GM23338 (cell line): ENCODE measurements at places on chromosomes 5 and 9. TPM values are rescaled to one million over a fixed set of nuclear protein-coding genes. Genes with fewer than 3 reads are reported as not detected.

The HINT1 gene
- 165 and 171 TPM in 2 replicates for total RNA-seq

GRCh38 chr5:9507974-9508373 lies 37.9 kb downstream of the SEMA5A start:
- DNase-seq = no peak
- no peaks in the 10 kb centered on the region for H3K27me3 ChIP-seq
- H3K27ac ChIP-seq = no peak overlapping the region
- H3K36me3 ChIP-seq = no peaks in the 10 kb centered on the region

The ROPN1L gene
- 1.0 TPM in 1 of 2 replicates, not detected in the other for total RNA-seq

The ZNF366 gene
- not detected in 2 replicates for total RNA-seq

DNA sequence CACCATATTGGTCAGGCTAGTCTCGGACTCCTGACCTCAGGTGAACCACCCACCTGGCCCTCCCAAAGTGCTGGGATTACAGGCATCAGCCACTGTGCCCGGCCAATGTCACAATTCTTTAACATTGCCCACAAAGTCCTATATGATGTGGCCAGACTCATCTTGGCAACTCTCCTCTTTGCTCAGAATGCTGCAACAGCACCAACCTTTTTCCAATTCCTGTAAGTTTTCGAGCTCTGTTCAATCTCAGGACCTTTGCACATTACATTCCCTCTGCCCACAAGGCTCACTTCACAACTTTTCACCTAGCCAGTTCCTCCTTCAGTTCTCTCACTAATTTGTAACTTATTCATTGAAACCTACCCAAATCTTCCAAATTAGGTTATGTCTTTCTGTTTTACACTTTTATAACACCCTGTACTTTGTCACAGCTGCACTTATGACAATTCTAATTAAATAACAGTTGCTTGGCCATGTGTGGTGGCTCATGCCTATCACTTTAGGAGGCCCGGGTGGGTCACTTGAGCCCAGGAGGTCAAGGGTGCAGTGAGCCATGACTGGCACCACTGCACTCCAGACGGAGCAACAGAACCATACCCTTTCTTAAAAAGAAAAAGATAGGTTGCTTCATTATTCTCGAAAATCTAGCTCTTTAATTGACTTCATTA lies 30.9 kb upstream of the GLDC start:
- no peaks in the 10 kb centered on the region for H3K27me3 ChIP-seq
- DNase-seq = no peak
- H3K4me1 ChIP-seq = peaks cover 8% of the 10 kb centered on the region; the same call in 1 of the 2 replicates
- H3K27ac ChIP-seq = no peak overlapping the region
- no peak overlapping the region for H3K4me3 ChIP-seq

GRCh38 chr9:105173306-105173705 lies 71.1 kb upstream of the SLC44A1 start:
- peaks cover 21% of the 10 kb centered on the region for H3K4me1 ChIP-seq
- peak; percentile 69 for DNase-seq
- H3K27ac ChIP-seq = no peak overlapping the region
- no peak overlapping the region for H3K4me3 ChIP-seq
